Right lobe of liver (tissue), 6 donors: ENCODE measurements at places on chromosomes 11 and 22. TPM values are rescaled to one million over a fixed set of nuclear protein-coding genes. Genes with fewer than 3 reads are reported as not detected.

DNA sequence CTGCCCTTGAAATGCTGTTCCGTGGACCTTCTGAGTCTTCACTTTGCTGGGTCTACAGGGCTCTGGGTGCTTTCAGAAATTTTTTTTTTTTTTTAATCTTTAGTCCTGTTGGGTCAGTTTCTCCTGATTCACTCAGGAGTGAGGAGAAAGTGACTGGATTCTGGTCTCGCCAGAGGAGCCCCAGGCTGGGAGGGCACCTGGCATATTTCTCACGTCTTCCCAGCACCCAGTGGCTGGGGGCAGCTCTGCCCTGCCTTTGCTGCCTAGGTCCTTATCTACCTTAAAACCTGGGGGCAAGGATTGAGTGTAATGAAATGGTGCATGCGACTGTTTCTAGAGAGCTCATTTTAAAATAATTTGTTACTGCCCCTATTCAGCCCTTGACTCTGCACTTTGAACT is 23.3 kb downstream of the SAMM50 start:
- no peaks in the 10 kb centered on the region for H3K4me1 ChIP-seq
- no peak overlapping the region for H3K4me3 ChIP-seq
- no peak for DNase-seq
- peaks cover 58% of the 10 kb centered on the region for H3K36me3 ChIP-seq
- H3K27ac ChIP-seq, result no peak overlapping the region
- H3K27me3 ChIP-seq, result no peaks in the 10 kb centered on the region

Gene CD3D
- 0.98 TPM for total RNA-seq

Gene SCGB1A1
- not detected for total RNA-seq

Gene POLA2
- total RNA-seq, result 3.9 TPM

DNA sequence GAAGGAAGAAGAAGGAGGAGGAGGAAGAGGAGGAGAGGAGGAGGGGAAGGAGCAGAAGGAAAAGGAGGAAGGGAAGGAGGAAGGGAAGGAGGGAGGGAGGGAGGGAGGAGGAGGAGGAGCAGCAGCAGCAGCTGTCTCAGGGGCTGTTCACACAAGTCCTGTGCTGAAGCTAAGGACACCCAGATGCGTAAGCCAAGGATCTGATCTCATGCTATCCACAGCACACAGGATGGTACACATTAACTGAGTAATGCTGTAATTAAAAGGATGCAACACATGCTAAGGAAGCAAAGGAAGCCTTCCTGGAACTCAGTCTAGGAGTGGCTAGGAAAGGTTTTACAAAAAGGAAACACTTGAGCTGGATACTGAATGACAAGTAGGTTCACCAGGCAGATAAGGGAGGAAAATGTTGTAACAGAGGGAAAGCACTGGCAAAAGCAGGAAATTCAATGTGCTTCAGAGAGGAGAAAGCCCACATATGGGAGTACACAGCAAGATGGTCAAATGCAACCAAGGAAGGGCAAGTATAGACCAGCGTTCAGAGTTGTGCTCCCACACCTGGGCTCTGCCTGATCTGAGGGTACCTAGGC is 32.0 kb downstream of the TRIM66 start:
- H3K4me1 ChIP-seq, result no peaks in the 10 kb centered on the region
- no peaks in the 10 kb centered on the region for H3K27me3 ChIP-seq
- DNase-seq, result no peak
- no peak overlapping the region for H3K27ac ChIP-seq
- H3K4me3 ChIP-seq, result no peak overlapping the region

- H3K4me3 ChIP-seq, result no peak overlapping the region
- DNase-seq, result no peak
- no peaks in the 10 kb centered on the region for H3K4me1 ChIP-seq
- no peak overlapping the region for H3K27ac ChIP-seq
These were observed 40.4 kb downstream of the ARFGAP2 start for GRCh38 chr11:47136327-47136726.

Gene GPR83
- 0.04 TPM for total RNA-seq
